ENCODE measurements at places on chromosomes 7 and 10.

- no peak for DNase-seq
These were observed 8.0 kb downstream of the KLF6 start for GRCh38 chr10:3776796-3777571.

DNA sequence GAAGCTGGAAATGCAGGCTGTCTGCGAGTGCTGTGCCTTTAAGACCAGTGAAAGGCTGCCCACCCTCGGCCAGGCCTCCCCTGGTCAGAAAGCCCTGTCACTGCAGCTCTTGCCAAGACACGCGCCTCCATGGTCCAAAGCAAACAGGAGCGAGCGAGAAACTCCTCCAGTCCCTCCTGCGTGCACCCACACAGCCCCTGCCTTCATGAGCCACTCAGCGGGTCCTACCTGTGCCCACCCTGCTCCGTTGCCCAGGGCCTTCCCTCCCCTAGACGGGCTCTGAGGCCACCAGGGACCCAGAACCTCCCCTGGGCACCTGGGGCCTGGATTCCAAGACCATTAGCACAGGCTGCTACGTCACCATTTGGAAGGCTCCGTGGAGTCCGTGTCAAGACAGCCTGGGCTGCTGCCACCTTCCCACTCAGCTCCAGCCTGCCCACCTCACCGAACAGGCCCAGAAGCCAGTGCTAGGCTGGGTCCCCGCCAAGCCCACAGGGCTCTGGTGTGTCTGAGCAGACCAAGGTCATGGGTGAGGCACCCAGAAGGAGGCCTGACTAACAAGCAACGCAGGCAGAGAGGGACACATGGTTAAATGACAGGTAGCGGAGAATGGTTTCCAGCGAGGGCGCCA lies 144.5 kb downstream of the NEURL1 start:
- DNase-seq, result no peak

- DNase-seq, result no peak
These were observed 4.0 kb upstream of the SMARCD3 start for GRCh38 chr7:151252561-151252835.

- no peak for DNase-seq
These were observed 404 bp upstream of the FMC1 start for GRCh38 chr7:139340808-139341057.

DNA sequence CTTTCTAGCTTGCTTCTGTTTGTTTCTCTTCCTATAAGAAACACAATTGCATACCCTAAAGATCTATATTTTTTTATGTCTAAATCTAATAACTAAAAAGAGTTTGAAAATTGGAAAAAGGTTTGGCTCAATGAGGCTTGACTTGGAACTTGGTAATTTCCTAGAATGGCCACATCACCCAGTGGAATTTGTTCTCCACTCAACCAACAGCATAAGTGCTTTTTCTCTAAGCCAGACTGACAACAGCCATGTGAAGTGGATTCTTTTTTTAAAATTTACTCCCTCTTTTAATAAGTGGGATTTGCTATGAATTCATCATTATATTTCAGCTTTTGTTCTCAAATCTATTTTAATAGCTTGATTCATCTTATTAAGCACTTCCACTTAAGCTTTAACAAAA lies 33.8 kb downstream of the GBF1 start:
- peak; percentile 1 for DNase-seq

- no peak for DNase-seq
These were observed 326.4 kb downstream of the KCNMA1 start for GRCh38 chr10:77311186-77311585.

DNA sequence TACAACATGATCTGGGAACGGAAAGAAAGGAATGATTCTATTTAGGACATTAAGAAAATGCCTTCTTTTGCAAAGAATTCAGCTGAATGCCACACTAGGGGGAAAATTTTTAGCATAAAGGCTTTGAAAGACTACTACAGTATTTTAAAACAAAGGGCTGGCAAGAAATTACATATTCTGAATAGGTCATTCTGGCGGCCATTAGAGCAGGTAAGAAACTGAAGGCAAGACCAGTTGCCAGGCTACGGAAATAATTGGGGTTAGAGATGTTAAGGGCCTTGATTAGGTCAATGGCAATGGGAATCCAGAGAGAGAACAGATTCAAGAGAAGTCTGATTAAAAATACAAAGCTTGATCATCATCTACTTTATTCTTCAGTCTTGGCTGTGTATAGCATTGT lies 3.8 kb upstream of the HECTD2 start:
- DNase-seq, result no peak

DNA sequence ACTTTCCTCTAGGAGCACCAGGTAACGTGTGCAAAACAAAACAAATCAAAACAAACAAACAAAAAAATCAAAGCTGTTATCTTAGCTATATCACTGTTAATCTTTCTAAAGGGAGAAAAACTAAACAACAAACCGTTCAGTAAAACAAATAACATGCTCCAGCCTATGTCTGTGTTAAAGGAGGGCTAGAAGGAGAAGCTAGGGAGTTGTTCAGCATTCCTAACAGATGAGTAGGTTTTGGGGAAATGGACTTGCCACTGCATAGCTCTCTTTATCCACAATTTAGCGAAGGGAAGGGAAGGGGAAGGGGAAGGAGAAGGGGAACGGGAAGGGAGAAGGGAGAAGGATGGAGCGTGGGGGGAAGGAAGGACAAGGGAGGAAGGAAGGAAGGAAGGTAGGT lies 134.2 kb upstream of the AKR1E2 start:
- no peak for DNase-seq

DNA sequence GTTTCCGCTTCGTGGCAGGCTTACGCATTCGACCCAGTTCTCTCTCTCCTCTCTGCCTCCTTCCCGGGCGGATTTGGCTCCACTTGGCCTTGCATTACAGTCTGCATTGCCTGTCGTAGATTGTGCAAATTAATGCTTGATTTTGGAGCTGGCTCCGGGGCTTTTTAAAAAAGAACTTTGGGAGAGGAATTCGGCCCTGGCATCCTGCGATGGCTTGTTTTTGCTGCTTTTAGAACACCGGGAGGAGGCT lies 767 bp downstream of the EIF4EBP2 start:
- no peak for DNase-seq

GRCh38 chr7:30925117-30925516 lies 13.5 kb downstream of the AQP1 start:
- no peak for DNase-seq

DNA sequence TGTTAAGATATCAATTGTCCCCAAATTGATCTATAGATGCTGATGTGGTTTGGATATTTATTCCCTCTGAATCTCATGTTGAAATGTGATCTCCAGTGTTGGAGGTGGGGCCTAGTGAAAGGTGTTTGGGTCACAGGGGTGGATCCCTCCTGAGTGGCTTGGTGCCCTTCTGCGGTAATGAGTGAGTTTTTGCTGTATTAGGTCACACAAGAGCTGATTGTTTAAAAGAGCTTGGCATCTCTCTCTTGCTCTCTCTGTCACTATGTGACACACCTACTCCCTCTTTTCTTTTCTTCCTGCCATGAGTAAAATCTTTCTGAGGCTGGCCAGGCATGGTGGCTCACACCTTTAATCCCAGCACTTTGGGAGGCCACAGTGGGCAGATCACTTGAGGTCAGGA lies 98.2 kb upstream of the KAT6B start:
- DNase-seq, result no peak

DNA sequence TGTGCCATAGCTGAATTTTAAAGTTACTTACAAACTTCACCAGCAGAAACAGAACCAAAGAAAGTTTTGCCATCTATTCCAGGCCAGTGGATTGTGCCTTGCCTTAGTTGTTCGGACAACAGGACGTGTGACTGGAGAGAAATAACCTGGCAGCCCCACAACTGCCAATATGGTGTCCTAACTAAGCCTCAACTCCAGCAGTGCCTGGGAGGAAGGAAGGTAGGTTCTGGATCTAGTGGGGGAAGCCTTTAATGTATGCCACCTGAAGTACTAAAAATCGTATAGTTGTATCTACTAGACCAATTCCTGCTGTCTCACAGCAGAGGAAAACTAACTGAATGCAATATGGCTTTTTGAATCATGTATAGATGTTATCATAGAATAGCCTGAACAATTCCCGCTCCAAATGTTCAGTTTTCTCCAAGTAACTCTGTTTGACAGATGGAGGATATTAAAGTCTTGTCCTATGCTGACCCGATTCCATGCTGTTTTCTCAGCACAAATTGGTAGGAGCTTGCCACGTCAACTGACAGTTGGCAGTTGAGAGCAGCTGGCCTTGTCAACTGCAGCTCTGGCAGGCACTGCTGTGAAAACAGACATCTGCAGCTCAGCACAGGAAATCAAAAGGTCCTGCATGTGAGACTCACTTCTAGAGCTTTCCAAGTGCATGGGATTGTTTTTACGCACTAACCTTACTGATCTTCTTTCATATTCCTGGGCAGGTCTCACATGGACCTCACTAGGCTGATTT lies 84.5 kb upstream of the WNT16 start:
- no peak for DNase-seq

GRCh38 chr7:156156734-156157408 lies 344.6 kb upstream of the SHH start:
- no peak for DNase-seq

GRCh38 chr10:11600280-11600679 lies 11.2 kb downstream of the USP6NL start:
- DNase-seq, result no peak

GRCh38 chr7:106629516-106629915 lies 31.4 kb downstream of the CCDC71L start:
- DNase-seq, result no peak

DNA sequence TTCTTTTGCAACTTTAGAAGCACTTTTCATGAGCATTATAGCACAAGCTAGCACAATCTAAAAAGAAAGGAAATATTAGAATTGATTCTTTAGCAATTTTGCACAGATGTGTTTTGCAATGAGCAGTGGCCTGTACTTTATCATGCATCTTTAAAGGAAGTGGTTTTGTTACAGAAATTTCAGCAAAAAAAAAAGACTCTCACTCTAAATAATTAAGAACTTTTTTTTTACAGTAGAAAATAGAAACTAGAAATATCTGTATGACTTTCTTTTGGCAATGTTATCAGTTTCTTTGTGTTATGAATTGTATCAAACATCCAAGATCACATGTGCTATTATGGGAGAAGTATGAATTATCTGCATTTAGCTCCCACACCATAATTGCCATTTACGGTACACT lies 195.7 kb upstream of the KLF6 start:
- DNase-seq, result no peak

GRCh38 chr7:28878481-28878880 lies 79.6 kb downstream of the TRIL start:
- DNase-seq, result no peak

GRCh38 chr7:16271990-16272665 lies 149.2 kb downstream of the CRPPA start:
- DNase-seq, result no peak

DNA sequence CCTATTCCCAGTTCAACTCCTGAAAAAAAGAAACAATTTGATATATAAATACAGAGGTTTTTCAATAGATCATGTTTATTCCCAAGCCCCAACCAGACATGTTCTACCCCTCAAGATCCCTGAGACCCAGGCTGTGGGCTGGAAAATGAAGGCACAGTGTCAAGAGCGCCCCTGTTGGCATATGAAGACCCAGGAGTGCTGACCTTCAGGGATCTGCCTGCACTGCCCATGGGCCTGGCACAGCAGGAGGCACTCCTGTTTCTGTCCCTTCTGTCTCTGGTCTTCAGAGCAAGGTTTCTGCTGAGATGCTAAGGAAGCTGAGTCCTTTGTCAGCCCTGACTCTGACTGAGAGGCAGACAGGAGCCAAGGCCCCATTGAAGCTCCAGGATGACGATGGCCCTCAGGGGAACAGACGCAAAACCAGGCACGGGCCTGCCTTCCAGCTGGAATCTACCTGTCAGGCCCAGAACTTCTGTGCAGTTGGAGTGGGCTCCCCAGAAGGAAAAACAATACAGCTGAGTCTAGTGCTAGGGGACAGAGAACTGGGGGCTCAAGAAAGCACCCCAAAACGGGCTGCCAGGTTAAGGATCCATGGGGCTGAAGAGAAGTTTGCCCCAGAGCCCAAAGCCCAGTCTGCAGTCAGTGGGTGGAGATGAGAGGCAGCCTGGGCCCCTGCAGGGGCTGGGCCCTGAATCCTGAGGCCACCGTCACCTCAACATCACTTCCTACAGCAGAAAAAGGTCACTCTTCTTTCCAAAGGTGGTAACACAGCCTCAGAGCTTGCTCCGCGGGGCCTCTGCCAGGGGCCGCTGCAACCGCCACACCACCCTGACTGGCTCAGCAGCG lies 6.7 kb upstream of the AIFM2 start:
- DNase-seq, result no peak

GRCh38 chr7:128004623-128005022 lies 26.6 kb downstream of the LRRC4 start:
- DNase-seq, result no peak

GRCh38 chr7:135368416-135369186 lies 135.0 kb downstream of the STRA8 start:
- DNase-seq, result no peak

Measured in DMS79 treated with DMSO at 0.1 percent for 48 hours (cell line).